ENCODE measurements at places on chromosomes 3 and 15.

GRCh38 chr3:69776920-69777581, 37.8 kb downstream of the MITF start:
- DNase-seq = no peak

DNA sequence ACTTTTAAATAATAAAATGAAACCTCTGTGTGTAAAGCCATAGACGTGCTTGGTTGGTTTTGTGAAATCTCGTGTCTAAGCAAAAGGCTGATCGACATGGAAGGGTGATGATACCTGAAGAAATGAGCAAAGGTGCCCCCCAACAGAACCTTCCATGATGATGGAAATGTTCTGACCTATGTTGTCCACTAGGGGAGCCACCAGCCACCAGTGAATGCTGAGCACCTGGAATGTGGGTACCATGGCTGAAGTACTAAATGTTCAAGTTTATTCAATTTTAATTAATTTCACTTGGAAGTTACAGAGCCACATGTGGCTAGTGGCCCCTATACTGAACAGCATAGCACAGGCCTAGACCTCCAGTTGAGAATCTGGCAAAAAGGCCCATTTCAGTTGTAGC, 158.8 kb downstream of the POLR2M start:
- DNase-seq = no peak

DNA sequence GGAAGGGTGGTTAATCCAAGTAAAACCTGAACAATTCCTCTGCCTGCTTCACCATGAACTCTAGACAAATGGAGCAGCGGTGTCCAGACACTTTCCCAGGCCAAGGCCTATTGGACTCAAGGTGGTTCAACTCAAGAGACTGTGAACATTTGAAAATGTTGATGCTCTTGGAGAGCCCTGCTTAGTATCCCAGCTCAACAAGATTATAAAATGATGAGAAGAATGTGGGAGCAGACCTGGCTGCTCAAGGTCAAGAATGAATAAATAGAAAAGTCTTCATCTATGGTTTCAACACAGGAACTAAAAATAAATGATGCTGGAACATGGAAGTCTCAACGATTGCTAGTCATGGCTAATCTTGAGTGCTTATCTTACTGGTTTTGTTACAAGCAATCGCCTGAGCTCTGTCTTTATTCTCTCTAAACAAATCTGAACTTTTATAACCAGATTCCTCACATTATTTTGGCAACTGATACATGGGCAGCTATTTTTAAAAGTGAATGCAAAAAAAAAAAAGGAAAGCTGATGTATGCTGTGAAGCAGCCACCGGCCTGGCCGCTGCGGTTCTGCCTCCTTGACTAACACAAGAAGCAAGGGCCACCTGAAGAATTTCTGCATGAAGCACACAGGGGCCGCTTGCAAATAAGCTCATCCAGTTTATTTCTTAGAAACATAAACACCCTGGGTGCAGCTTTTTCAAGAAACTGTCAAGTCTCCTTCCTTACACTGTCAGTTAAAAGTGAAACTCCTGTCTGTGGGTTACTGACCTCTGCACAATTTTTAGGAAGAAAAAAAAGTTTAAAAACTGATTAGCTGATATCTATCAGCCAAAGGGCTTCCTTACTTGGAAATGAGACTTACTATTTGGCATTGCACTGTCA, 120.1 kb upstream of the ARHGEF3 start:
- DNase-seq = no peak

- no peak for DNase-seq
These were observed 62.8 kb downstream of the CTDSPL start for GRCh38 chr3:37924453-37924852.

GRCh38 chr3:12893247-12893646, 51.9 kb upstream of the RPL32 start:
- DNase-seq = no peak

GRCh38 chr3:170531657-170532335, 54.1 kb downstream of the SLC7A14 start:
- peak; percentile 33 for DNase-seq
